ENCODE measurements at places on chromosomes 6 and 20.
A peak's percentile ranks its signal among the peaks of the same experiment; 100 is the strongest.

GRCh38 chr6:90383196-90383822, 86.7 kb upstream of the BACH2 start:
- DNase-seq: peak; percentile 56

DNA sequence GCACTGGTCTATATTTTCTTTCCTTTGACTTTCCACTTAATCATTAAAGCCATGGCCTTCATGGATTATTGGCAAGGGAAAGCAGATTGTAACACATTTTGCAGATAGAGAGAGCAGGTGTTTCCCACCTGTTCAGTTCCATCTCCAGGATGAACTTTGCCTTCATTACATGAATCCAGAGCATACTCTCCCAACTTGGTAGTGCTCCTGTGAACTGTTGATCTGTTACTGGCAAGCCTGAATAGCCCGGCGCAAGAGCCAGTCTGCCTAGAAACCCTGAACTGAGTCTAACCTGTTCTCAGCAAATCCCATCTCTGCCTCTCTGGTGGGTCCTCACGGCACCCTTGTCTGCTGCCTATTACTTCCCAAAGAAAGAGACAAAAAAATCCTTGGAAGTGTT, 210.3 kb downstream of the PLCB1 start:
- no peak for DNase-seq

DNA sequence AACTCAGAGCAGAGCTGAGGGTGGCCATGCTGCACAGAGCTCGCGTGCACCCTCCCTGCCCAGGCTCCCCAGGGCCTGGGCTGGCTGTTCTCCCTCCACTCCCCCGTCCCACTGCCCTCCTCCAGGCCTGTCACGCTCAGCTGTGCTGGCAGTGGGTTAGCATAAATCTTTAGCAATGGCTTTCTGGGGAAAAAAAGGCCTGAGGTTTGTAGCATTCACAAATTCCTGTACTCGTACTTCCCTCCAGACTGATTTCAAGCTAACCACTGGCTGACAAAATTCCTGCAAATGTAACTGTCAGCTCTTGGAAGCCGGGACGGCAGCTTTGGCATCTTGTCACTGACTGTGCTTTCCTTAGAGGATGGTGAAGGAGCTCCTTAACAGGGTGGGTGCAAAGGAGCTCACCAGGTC, 22.3 kb upstream of the SMOC2 start:
- no peak for DNase-seq

DNA sequence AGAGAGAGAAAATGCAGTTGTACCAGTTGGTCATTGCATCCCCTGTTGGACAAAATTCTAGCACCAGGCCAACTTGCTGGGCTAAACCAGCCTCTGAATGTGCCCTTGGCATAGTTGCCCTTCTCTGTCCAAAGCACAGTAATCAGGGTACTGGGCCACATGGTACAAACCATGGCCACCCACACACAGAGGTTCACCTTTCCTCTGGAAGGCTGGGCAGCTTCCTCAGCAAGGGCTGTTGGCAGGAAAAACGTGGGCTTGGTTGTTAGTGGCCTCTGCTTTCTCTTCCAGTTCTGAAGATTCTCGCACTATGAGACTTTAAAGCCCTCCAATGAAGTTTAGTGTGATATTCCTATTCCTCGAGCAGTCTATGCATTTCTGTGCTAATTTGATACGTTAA, 706 bp downstream of the DDO start:
- DNase-seq: no peak

DNA sequence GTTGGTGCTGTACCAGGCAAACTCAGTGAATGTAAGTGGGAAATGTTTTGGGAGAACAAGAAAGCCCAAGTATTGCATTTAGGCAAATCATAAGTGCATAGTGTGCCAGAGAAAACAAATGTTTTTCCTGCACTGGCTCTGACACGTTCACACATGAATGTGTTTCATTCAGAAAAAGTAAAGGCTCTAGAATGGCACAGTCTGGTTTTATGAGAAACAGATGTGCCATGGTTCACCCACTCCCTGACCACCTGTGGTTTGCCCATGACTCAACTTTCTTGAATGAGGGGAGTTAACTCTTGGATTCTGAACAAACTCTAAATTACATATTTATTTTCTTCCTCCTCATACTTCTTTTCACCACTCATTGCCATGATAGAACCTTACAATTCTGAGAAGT, 126.9 kb downstream of the KCNQ5 start:
- DNase-seq: no peak

DNA sequence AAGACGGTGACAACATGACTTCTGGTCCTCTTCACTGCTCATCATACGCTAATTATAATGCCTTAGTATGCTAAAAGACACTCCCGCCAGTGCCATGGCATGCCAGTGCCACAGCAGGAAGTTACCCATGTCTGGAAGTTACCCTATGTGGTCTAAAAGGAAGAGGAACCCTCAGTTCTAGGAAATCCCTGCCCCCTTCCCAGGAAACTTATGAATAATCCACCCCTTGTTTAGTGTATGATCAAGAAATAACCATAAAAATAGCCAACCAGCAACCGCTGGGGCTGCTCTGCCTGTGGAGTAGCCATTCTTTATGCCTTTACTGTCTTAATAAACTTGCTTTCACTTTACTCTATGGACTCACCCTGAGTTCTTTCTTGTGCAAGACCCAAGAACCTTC, 15.8 kb upstream of the SERPINB9 start:
- DNase-seq: no peak

DNA sequence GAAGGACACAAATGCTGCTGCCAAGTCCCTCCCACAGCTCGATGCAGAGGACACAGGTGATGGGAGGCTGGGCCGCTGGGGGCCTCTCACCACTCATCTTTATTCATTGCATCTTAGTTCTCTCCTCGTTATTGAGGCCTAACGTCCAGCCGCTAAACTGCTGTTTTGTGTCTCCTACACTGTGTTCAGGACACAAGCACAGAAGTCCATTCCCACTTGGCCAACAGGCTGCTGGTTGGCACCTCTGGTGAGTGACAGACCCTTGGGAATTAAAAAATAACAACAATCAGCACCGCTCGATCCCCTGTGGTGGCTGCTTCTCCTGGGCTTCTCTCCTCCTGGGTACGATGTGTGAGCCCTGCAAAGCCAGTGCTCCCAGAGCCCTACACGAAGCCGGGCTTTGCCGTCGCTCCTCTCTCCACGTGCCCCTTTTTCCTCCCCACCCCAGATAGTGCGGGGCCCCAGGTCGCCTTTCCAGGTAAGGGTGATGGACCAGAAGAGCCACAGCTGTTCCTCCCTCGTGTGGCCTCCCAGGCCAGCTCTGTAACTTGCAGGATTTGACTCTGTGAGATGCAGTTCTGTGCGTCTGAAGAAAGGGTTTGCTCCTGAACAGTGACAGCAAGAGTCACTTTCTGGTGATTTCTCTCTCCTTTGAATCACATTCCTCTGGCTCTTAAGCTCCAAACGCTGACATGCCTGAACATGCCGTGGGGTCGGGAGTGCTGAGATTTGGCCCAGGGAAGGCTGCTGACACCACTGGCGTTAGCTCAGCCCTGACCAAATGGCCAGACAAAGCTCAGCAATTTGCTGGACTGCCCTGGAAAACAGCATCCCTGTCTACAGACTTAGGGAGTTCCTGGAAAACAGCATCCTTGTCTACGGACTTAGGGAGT, 59.3 kb downstream of the DLL1 start:
- no peak for DNase-seq

DNA sequence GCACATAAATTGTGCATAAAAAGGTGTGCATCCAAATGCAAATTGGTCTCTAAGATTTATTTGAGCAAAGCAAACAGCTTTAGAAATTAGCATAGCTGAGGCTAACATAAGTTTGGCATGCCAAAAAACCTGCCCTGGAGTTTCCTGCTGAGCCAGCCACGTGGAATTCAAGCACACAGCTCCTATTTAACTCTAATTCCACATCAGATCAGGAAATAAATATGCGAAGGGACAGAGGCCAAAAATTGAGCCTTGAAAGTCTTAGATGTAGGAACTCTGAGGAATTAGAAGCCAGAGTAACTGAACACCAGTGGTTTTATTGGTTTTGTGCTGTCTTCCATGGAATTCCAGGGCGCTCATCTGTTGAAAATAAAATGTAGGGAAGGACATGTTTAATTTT, 19.6 kb downstream of the SOBP start:
- no peak for DNase-seq

- DNase-seq: no peak
Measured at GRCh38 chr20:9699181-9699580, 139.7 kb downstream of the PAK5 start.

GRCh38 chr6:20362623-20363022, 39.1 kb upstream of the E2F3 start:
- DNase-seq: no peak

DNA sequence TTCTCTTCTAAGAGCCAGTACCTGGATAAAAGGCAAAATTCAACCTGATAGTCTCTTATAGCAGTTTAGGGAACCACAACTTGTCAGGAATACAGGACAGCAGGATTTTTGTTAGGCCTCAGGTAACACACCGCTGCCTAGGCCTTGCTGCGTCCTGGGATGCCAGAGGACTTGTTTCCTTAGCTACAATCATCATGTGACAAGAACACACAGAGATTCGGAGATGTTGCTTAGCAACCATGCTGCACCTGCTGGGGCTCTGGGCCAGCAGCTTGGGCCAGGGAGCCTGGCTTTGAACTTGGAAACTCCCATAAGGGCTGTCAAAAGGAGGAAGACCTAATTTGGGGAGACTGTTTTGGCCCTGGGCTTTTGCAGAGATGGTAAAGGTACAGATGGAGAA, 36.1 kb upstream of the CHD6 start:
- no peak for DNase-seq
